ENCODE measurements at places on chromosomes 12 and 14.
A peak's percentile ranks its signal among the peaks of the same experiment; 100 is the strongest.

DNA sequence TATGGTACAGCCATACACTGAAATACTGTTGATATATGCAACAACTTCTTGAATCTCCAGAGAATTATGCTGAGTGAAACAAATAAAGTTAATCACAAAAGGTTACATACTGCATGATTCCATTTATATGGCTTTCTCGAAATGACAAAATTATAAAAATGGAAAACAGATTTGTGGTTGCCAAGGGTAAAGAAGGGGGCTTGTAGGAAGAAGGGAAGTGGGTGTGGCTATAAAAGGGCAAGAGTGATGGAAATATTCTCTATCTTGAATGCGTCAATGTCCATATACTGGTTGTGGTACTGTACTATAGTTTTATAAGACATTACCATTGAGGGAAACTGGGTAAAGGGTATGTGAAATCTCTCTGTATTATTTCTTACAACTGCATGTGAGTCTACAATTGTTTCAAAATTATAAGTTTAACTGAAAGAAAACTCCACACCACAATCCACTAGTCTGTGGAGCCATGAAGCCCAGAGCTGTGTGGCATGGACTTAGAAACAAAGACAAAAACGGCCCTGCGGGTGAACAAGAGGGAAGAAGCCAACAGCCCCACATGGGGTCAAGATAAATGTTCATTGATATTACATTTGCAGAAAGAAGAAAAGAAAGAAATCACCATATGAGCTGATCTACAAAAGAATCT is 18.3 kb upstream of the TSPAN11 start:
- DNase-seq: no peak

- no peak for DNase-seq
Measured at GRCh38 chr12:106051853-106052531, 86.8 kb downstream of the NUAK1 start.

DNA sequence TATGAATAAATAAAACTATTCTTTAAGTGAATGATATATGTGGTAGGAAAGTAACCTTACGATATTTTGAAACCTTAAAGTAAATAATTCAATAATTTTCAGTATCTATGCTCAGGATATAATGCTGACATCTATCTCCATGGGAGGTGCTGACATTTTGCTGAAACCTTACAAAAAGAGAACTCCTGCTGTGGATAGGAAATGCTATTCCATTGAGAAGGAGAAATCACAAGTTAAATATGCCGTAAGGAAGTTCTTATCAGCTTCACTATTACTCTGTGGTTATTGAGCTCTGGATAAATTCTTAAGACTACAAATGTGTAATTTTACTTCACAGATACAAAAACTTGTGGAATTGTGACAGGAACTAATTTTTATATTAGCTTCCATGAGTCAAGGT is 722.1 kb downstream of the TMTC2 start:
- no peak for DNase-seq

DNA sequence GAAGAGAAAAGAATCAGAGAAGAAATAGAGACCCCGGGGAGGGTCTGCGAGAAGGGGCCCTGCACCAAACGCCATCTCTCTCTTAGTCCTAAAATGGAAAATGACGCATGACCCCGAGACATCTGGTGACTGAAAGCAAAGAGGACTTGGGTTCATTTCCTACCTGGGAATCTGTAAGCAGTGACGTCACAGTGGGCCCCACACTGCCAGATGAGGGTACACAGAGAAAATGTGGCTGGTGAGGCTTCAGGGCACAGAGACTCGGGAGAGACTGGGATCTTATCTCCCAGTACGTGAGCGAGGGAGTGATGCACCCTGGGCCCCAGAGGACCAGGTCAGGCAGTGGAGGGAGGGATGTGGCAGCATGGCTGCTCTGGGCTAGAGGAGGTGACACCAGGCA is 288.1 kb upstream of the SFSWAP start:
- DNase-seq: no peak

- DNase-seq: no peak
Measured at GRCh38 chr12:119627019-119627643, 33.6 kb downstream of the TMEM233 start.

GRCh38 chr12:94670898-94671297 is 20.5 kb upstream of the TMCC3 start:
- no peak for DNase-seq

DNA sequence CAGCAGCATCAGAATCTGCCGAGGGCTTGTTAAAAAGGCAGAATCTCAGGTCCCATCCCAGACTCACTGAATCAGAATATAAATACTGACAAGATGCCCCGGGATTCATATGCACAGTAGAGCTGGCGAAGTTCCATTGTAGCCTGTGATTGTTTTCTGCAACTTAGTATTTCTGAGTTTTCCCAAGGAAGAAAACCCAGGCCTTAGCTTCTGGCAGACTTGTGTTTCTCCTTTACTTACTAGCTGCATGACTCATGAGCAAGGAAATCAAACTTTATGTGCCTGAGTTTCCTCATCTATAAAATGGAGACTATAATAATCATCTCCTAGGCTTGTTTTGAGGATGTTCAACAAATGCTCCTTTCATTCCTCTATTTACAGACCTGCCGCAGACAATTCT is 278.5 kb upstream of the PLEKHG7 start:
- DNase-seq: no peak

DNA sequence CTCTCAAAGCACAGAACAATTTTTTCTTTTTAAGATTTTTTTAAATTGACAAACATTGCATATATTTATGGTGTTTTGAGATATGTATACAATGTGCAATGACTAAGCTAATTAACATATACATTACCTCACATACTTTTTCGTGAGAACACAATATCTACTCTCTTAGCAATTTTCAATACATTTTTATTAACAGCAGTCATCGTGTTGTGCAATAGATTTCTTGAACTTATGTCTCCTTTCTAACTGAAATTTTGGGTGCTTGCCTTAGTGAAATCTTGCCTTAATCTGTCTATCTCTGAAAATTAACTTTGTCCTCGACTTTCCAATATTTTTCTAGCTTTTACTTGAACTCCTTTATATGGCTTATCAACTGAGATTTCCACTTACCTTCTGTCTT is 6.8 kb downstream of the OR10A7 start:
- DNase-seq: no peak

- no peak for DNase-seq
Measured at GRCh38 chr14:94761348-94761996, 8.4 kb downstream of the GSC start.

DNA sequence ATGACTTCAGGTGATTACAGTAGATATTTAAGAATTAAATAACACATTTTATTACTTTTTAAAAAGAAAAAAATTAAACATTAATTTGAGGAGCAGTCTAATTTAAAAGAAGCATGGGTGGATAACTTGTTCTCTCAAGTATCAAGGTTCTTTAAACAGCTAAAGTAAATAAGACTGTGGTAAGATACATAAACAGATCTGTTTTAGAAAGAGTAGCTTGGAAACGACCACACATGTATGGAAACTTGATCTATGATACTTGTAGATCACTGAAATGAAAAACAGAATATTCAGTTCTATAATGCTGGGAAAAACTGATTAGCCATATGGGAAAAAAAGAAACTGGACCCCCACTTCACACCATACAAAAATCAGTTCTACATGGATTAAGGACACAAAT is 36.0 kb downstream of the TC2N start:
- no peak for DNase-seq

DNA sequence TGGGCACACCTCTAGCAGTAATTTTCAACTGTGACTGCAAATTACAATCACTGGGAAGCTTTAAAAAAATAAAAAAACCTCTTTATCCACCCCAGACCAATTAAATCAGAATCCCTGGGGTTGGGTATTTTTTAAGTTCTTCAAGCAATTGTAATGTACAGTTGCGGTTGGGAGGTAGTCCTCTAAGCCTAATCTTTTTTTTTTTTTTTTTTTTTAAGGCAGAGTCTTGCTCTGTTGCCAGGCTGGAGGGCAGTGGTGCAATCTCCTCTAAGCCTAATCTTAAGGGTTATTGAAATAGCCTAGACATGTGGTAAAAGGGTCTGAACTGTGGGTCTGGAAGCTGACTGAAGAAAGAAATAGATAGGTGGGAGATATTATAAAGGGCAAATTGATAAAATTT is 230.5 kb downstream of the AKAP6 start:
- DNase-seq: no peak

- DNase-seq: no peak
Measured at GRCh38 chr12:27467641-27468040, 21.1 kb downstream of the SMCO2 start.

GRCh38 chr14:62759796-62760195 is 285.5 kb downstream of the KCNH5 start:
- DNase-seq: no peak

DNA sequence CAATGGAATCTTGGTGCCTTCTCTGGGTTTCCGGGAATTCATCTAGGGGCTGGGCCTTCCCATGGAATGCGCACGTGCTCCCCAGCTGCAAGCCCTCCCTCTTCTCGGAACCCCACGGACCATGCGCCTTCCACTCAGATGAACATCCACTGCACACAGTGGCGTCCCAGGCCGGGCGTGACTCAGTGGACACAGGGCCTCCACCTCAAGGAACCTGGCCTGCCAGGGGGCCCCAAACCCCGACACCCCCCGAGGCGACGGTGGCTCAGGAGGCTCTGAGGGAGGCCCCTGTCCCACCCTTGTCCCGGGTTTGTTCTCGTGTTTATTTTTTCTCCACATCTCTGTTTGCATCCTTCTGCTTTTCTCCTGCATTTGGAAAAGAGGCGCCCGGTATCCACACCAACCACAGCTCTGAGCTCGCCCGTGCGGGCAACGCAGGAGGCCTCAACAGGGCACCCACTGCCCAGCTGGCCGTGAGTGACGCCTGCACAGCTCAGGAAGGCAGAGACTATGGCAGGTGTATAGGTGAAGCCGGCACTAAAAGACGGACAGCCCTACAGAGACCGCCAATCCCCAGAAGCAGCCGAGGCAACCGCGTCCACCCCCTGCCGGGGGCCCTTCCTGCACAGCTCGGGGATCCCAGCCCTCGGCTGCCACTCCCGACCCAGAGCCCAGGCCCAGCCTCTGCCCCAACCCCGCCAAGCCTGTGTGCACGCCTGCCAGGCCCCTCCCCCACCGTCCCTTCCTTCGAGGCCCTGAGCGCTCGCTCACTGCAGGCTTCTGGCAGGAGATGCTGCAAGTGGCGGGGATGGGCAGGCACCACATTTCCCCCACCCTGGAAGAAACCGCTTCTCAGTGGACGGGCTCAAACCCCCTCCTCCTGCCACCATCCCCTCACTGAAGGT is 23.8 kb upstream of the GALNT9 start:
- DNase-seq: no peak

DNA sequence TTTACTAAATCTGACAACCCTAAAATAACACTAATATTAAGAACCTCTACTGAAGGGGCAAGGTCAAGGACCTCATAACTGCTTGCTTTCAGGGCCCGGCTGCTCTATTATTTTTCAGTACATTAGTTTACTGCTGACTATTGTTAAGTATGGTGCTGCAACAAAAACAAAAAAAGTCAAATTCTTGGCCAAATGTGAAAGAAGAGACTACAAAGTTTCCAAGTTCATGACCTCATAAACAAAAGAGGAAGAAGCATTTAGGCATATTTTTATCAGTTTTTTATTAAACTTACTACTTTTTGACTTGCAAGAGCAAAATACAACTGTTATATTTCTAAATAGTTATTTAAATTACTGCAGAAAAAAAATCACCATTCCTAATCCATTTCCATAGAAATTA is 109.8 kb upstream of the GPHB5 start:
- DNase-seq: no peak

- no peak for DNase-seq
Measured at GRCh38 chr12:76101739-76102385, 17.4 kb upstream of the NAP1L1 start.

DNA sequence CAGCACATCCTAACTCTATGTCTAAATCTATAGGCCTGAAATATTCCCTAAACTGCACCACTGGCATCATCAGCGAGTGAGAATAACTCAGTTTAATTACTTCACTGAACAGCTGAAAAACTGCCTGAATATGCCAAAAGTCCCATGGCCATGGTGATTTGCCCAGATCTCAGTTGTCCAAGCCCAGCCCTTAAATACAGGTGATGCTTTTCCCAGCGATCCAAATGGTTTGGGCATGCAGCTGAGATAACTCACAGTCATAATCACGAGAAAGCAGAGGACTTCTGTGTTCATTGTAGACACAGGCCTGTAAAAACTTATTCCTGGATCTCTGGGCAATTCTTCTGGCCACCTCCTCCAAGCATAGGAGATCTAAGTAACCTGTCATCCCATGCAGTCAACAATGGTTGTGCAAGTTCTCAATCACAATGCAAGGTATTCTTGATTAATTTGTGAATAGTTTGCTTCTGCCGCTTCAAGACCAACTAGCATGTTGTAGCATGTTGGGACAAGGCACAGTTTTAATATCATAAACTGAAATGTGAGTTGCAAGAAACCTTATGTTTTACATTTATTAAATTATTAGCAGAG is 40.5 kb downstream of the DUSP6 start:
- no peak for DNase-seq

GRCh38 chr14:105138021-105138541 is 30.5 kb downstream of the JAG2 start:
- DNase-seq: no peak

DNA sequence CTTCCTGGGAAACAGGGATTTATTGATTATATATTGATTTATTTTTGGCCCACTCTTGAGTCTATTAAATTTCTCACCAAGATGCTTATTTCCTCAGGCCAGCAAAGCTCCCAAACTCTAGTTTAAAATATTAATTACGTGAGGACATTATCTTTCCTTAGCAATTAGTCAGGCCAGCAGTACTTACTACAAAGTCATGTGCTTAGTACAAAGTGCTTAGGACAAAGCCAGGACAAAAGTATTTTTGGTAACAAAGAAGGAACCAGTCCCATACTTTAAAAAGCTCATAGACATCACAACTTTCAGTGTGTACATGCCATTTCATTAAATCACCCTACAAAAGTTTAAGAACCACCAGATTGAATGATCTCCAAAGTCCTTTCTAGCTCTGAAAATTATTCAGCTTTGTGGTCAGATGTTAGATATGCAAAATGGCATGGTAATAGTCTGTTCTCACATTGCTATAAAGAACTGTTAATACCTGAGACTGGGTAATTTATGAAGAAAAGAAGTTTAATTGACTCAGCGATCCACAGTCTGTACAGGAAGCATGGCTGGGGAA is 94.7 kb upstream of the PWP1 start:
- DNase-seq: no peak

DNA sequence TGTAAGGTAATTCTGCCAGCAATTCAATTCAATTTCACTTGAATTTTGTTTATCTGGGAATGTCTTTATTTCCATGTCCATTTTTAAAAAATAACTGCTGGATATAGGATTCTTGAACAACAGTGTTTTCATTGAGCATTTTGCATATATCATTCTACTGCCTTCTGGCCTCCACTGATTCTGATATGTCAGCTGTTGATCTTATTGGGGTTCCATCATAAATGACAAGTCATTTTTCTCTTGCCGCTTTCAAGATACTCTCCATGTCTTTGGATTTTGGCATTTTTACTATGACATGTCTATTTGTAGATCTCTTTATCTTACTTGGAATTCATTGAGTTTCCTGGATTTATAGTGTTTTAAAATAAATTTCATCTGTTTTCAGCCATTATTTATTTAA is 180.5 kb upstream of the LMNTD1 start:
- no peak for DNase-seq

- DNase-seq: peak; percentile 10
Measured at GRCh38 chr12:119649202-119649808, 18.6 kb upstream of the PRKAB1 start.

- no peak for DNase-seq
Measured at GRCh38 chr12:49703647-49704137, 3.5 kb downstream of the FMNL3 start.

- no peak for DNase-seq
Measured at GRCh38 chr12:4486049-4486699, 40.6 kb upstream of the FGF6 start.

- peak; percentile 11 for DNase-seq
Measured at GRCh38 chr14:50823051-50823761, 7.8 kb downstream of the NIN start.
